ENCODE measurements at places on chromosomes 7 and 10.

- DNase-seq: no peak
Measured at GRCh38 chr7:123974326-123974908, 49.4 kb downstream of the SPAM1 start.

- no peak for DNase-seq
Measured at GRCh38 chr10:50614444-50615137, 9.2 kb downstream of the SGMS1 start.

DNA sequence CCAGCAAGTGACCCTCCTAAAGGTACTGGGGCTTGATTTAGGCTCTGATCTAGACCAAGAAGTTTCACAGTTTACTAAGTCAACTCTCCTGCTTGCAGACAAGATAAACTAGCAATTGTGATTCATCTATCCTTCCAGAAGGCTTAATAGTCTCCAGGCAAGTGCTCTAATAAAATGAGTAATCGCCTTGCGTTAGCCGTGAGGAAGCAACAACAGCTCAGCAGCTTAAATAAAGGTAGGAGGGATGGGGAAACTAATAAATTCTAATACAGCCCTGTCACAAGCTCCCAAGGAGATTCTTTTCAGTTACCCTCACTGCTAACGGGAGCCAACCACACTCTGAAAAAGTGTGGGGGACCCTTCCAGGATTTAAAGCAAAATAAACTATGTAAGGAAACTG, 48.4 kb downstream of the FRMD4A start:
- DNase-seq: no peak

DNA sequence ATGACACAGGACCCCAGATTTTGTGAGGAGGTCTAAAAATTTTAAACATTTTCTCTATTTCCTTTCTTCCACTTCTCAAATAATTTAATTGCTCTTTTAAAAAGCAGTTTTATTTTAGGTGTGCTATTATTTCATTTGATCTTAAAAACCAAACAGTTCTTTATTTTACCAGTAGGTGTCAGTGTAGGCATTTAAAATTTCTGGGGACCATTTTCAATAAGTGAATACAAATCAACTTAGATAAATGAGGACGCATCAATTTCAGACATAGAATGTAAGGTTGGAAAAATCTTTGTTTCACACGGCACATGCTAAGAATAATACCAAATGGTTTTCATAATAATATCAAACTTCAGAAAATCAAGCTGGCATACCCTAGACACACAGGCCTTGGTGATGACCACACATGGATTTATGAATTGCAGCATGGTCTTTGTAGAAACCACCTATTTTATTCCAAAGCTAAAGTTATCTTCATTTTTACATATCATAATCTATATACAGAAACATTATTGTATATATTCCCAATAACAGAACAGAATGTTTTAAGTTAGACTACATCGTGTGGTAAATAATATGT, 127.6 kb upstream of the SLC26A5 start:
- DNase-seq: peak; percentile 22

- no peak for DNase-seq
Measured at GRCh38 chr10:5961405-5962100, 15.8 kb downstream of the IL15RA start.

DNA sequence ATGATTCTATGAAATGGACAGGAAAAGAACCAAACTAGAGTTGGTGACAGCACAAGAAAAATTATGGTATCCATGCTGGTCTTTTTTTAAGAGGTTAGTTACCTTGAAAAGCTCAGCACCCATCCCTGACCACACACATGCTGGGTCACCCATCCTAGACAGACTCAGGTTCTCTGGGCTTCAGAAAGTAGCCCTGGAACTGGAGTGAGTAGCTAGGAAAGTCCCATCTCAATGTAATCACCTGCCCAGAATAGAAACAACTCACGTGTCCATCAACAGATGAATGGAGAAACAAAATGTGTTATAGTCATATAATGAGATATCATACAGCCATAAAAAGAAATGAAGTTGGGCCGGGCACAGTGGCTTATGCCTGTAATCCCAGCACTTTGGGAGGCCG, 37.0 kb downstream of the GSDME start:
- DNase-seq: no peak

GRCh38 chr7:108771853-108772252, 202.2 kb downstream of the DNAJB9 start:
- no peak for DNase-seq

- DNase-seq: no peak
Measured at GRCh38 chr7:158016180-158017097, 571.2 kb downstream of the PTPRN2 start.

DNA sequence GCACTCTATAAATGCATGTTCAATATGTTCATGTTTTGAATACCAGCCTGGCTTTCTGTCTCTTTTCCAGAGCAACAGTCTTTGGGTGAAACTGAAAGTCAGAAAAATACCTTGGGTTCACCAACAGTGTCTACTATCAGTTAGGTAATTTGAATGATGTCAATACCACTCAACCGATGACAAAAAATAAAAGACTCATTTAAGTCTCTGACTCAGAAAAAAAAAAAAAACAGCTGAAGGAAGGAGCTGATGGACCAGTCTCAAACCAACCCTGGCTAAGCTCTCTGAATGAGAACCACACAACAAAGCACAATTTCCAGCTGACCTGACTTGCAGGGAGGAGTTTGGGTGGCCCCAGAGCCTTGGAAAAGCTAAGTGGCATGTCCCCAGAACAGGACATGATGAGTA, 42.5 kb downstream of the ABLIM1 start:
- no peak for DNase-seq

- DNase-seq: no peak
Measured at GRCh38 chr7:108114117-108114841, 15.9 kb downstream of the LAMB4 start.

DNA sequence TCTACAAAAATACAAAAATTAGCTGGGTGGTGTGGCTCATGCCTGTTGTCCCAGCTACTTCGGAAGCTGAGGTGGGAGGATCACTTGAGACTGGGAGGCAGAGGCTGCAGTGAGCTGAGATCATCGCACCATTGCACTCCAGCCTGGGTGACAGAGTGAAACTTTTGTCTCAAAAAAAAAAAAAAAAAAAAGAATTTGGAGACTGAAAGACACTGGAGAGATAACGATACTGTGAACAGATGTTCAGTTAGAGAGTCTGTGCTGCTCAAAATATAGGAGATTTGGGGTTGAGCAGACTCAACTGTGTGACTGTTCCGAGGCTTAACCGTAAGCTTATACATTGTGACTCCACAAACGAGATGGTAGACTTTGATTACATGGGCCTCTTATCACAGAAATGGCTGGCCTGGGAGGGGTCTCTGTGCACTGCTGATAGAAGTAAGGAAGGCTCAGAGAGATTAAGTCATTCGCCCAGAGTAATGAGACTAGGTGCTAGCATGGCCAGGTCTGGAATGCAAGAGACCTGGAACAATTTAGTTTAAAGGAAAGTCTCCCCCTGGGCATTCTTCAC, 19.4 kb downstream of the WBP1L start:
- no peak for DNase-seq

- no peak for DNase-seq
Measured at GRCh38 chr10:125087191-125087896, 73.0 kb downstream of the CTBP2 start.

GRCh38 chr10:1629326-1630198, 107.8 kb downstream of the ADARB2 start:
- DNase-seq: no peak

DNA sequence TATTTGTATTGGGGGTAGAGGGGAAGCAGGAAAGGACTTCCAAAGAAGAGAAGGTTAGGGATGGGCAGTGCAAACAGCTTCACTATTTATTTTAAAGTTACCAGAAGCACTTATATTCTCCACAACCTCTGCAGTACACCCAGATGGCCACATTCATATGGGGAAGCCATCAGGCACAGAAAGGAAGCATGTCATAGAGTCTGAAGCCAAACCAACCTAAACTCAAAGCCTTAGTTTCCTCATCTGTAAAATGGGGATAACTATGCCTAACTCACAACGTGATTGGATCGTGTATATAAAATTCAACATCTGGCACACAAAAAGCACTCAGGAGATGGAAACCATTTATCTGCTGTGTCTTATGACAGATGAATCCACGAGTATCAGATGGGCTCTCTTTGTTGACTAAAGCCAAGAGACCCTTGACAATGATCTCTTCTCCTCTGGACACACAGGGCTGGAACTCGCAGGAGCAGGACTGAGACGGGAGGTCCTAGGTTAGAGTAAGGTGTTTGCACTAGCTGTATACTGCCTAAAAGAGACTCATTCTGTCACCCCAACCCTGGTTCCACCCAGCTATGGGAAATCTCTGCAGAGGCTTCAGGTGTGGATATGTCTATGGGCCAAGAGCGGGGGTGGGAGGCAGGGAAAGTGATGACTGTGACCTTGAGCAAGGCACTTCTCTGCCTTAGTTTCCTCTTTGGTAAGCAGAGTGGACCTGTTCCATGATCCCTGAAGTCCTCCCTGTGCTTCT, 1.8 kb downstream of the KIAA1549 start:
- no peak for DNase-seq

GRCh38 chr10:110803830-110804338, 67.8 kb upstream of the PDCD4 start:
- DNase-seq: peak; percentile 42

- no peak for DNase-seq
Measured at GRCh38 chr10:33674491-33674890, 340.0 kb upstream of the NRP1 start.

GRCh38 chr7:81816312-81816711, 46.5 kb upstream of the HGF start:
- DNase-seq: no peak

GRCh38 chr7:47594406-47594805, 12.5 kb upstream of the TNS3 start:
- DNase-seq: no peak

- no peak for DNase-seq
Measured at GRCh38 chr10:103671126-103671895, 177.8 kb downstream of the NEURL1 start.

GRCh38 chr7:14124716-14125115, 135.2 kb upstream of the ETV1 start:
- no peak for DNase-seq

DNA sequence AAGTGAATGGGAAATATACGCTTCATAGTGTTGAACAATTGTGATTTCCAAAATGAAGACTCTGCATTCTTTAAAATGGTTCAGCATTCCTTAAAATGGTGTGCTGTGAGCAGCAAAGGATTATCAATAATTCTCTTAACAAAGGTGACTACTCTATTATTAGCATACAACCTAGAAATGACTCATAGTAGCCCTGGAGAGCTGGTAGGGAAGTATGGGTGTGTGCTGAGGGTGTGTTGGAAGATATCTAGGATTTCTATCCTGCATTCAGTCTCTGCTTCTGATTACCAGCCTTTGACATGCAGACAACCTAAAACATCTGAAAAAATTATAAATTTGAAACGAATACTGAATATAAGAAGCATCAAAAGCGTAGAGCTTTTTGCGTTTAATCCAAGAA, 72.5 kb downstream of the SEMA3D start:
- DNase-seq: no peak

DNA sequence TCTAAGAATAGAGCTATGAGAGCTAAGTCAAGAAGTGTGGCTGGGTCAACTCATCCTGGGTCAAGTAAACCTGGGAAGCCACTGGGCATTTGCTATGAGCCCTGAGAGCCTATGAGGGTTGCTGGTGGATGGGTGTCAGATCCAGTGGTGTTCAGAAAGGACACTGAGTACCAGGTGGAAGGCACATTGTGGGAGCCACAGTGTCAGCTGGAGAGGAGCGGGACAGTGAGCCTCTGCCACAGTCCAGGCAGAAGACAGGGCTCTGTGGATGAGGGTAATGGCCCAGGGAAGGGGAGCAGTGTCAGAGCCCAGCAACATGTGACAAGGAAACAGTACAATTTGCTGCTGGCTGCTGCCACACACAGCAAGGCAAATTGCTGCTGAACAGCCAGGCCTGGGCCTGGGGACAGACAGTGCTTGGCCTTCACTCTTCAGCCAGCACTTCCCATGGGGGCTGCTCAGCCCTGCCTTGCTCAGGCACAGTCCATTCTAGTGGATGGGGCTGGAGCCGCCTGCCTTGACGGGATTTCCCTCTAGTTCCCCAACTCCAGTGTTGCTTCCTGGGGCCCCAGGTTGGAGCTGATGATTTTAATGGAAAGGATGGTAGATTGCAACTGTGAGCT, 90.9 kb upstream of the CHST15 start:
- no peak for DNase-seq

DNA sequence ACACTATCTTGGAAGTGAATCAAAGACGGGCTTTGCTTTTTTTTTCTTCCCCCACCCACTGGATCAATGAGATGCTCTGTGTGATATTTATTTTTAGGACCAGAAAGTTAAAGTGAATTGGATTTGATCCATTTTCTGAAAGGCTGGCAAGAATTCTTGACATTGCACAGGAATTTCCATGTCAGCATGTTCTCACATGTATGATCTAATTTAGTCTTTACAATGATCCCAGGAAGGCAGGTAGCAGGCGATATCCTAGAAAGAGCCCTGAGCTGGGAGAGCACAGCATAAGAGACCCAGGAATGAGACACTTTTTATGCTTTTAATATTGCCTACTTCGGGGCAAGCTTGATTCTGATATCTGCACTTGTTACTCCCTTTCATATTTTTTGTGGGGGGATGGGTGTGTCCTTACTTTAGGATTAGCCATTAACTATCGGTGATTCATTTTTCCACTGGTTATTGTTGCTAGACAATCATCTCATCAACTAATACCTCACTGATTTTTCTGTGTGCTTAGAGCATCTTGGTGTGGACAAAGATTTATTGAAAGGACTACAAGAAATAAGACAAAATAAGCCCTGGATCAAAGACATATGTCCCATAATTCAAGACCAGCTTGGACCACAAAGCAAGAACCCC, 58.1 kb downstream of the NRP1 start:
- no peak for DNase-seq

GRCh38 chr7:158468181-158468580, 119.4 kb downstream of the PTPRN2 start:
- DNase-seq: no peak

- DNase-seq: no peak
Measured at GRCh38 chr7:121273467-121274167, 55.2 kb upstream of the WNT16 start.

- no peak for DNase-seq
Measured at GRCh38 chr10:72682638-72683037, 9.3 kb upstream of the MCU start.

DNA sequence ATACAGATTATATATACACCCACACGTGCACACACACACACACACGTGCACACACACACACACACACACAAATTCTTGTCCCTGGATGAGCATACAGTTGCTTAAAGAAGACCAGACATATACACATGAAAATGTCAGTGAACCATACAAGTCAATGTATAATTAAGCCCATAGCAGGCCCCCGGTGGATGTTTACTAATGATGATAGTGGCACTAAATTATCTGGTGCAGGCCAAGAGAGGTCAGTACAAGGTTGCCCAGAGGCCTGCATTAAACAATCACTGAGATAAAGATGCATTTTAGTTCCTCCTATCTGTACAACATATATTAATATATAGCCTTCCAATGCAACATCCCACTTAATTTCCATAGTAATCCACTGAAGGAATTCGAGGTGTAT, 860.5 kb downstream of the LRMDA start:
- DNase-seq: no peak

DNA sequence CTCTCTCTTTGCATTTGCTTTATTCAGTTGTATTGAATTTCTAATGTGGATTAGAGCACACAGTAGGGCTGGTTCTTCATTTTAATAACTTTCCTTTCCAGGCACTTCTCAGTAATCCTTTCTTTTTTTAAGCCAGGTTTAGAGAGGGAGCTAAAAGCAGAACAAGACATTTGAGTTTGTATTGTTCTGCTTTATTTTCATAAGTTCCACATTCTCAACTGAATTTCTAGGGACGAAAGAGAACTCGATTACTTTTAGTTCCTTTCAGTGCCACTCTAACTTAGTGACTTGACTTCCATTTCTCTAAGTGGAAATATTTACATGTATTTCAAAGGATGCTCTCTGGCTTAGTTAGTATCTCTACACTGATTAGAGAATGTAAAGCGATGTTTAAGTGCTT, 145.6 kb downstream of the EXOC4 start:
- DNase-seq: no peak
